Esophagus muscularis mucosa (tissue), 4 donors: ENCODE measurements at places on chromosomes 2 and 18. TPM values are rescaled to one million over a fixed set of nuclear protein-coding genes. Genes with fewer than 3 reads are reported as not detected.

DNA sequence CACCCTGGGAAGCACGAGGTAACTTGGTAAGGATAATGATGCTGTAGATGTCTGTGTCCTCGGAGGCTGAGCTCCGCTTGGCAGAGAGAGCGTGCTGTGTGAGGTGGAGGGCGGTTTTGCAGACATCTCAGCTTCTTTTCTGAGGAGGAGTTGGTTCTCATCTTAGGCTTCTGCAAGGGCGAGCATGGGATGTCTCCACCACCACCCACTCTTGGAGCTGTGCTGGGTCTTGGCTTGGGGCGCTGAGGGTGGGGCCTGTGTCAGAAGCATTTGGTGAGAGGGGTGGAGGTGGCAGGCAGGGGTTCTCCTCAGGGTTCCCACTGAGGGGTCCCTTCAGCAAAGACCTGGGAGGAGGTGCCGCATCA is 9.2 kb downstream of the OXER1 start:
- no peak overlapping the region for H3K27ac ChIP-seq
- no peak for DNase-seq
- H3K4me3 ChIP-seq, result no peak overlapping the region
- peaks cover 11% of the 10 kb centered on the region for H3K4me1 ChIP-seq
- H3K27me3 ChIP-seq, result no peaks in the 10 kb centered on the region
- H3K36me3 ChIP-seq, result peaks cover 26% of the 10 kb centered on the region

DNA sequence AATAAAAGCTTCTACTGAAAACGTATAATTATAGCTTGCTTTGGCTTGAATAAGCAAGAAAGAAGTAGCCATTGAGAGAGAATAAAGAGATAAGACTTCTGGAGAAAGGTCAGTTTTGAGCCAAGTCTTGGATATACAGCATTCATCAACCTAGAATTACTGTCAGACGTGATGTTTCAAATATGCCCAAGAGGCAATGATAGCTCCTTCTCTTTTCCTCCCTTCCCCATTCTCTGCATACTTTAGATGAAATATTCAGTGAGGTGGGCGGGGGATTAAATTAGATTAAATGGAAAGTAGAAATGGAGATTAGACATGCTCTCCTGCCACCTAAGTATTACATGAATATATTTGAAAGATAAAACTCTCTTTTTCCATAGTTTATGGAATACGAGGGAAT is 8.7 kb downstream of the ANTXR1 start:
- H3K27ac ChIP-seq, result no peak overlapping the region
- H3K4me3 ChIP-seq, result no peak overlapping the region
- DNase-seq, result no peak
- no peaks in the 10 kb centered on the region for H3K27me3 ChIP-seq

DNA sequence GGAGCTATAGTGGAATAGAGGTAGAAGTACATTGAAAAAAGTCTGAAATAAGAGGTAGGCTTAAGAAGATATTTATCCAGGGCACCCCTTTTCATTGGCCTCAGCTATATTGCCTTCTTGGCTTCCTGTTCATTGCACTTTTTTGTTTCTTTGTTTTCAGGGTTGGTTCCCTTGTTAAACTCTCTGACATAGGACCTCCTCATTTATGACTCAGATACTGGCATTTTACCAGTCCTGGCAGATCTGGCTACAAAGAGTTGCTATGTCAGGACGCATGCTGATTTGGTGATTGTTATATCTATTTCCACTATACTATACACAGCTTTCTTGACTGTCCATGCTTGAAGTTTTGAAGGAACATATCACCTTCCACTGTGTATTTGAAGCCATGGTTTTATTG is 60.0 kb downstream of the GCA start:
- H3K27ac ChIP-seq, result no peak overlapping the region
- no peak overlapping the region for H3K4me3 ChIP-seq
- no peak for DNase-seq
- no peaks in the 10 kb centered on the region for H3K36me3 ChIP-seq
- H3K4me1 ChIP-seq, result peaks cover 18% of the 10 kb centered on the region

DNA sequence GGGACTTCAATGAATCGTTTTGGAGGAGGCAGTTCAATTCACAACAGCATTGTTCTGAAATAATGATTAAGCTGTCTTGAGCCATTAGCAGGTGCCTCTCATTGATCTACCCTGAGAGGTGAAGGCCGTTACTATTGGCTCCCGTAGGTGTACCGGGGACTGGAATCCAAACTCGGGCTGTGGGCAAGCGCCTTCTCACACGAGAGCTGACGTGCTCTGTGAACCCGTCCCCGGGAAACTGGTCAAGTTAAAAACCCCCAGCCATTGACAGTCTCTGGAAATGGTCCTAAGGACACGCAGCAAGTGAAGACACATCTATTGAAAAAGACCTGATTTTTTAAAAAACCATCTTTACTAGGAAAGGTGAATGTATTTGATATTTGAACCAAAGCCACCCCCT is 8.1 kb upstream of the NFATC1 start:
- H3K27ac ChIP-seq, result no peak overlapping the region
- no peak overlapping the region for H3K4me3 ChIP-seq
- H3K4me1 ChIP-seq, result peaks cover 16% of the 10 kb centered on the region
- H3K27me3 ChIP-seq, result no peaks in the 10 kb centered on the region
- no peak for DNase-seq
- no peaks in the 10 kb centered on the region for H3K36me3 ChIP-seq

DNA sequence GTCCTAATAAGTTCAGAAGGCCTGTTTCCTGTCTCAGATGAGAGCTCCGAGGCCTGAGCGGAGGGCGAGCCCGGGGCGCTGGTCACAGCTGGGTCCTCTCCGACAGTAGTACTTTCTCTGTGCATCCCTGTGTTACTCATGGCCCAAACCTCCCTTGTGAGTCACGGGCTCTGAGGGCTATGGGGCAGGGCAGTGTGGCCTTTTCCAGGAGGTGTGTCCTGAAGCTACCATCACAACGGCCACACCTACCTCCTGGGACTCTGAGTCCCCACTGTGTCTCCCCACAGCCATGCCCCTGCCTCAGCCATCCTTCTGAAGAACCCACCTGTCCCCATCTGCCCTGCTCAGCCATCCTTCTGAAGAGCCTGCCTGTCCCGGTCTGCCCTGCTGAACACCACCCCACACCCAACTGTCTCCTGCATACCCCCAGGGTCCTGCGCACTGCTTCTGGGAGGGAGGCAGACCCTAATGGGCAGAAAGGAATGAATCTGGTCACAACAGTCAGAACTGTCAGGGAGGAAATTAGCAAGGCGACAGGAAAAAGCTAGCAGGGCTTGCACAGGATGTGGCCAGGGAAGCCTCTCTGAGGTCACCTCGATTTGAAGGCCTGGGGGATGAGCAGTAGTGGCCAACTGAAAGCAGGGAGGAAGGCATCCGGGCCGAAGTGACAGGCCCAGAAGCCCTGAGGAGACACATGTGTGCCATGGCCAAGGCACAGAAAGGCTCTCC is 145.4 kb upstream of the RIOK3 start:
- no peaks in the 10 kb centered on the region for H3K27me3 ChIP-seq
- H3K4me3 ChIP-seq, result no peak overlapping the region
- H3K36me3 ChIP-seq, result no peaks in the 10 kb centered on the region
- DNase-seq, result no peak
- H3K27ac ChIP-seq, result no peak overlapping the region

GRCh38 chr2:96260387-96261260 is 5.2 kb downstream of the TMEM127 start:
- H3K36me3 ChIP-seq, result peaks cover 7% of the 10 kb centered on the region
- DNase-seq, result no peak
- H3K27ac ChIP-seq, result peak overlapping the region; percentile 79
- H3K4me3 ChIP-seq, result peak overlapping the region; percentile 19

- no peak overlapping the region for H3K4me3 ChIP-seq
- peaks cover 10% of the 10 kb centered on the region for H3K4me1 ChIP-seq
- no peak for DNase-seq
- H3K27ac ChIP-seq, result no peak overlapping the region
- no peaks in the 10 kb centered on the region for H3K36me3 ChIP-seq
Measured at GRCh38 chr2:54342603-54343002, 86.6 kb upstream of the TSPYL6 start.

DNA sequence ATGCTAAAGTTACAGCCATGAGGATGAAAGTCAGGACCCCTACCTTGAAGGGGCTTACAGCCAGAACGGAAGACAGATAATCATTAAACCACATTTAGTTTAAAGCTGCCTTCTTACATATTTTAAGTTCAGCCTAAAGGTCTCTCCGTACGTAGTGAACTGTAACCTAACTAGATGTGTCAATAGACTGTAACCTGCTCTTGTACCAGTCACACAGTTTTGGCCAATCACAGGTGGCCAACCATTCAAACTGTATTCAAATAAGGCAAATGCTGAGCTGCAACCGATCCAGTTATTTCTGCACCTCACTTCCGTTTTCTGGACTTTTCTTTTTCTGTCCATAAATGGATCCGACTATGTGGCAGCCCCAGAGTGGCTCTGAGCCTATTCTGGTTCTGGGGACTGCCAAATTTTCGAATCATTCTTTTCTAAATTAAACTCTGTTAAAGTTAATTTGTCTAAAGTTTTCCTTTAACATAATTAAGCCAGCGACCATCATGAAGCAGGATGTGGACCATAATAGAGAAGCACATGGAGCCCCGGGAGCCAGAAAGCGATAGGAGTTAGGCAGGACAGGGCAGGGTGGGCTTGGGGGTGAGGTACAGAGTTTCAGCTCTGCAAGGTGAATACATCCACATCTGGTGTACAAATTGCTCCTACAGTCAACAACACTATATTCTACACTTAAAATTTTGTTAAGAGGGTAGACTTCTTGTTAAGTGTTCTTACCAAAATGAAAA is 48.4 kb upstream of the YPEL5 start:
- no peaks in the 10 kb centered on the region for H3K27me3 ChIP-seq
- no peaks in the 10 kb centered on the region for H3K36me3 ChIP-seq
- no peaks in the 10 kb centered on the region for H3K4me1 ChIP-seq

DNA sequence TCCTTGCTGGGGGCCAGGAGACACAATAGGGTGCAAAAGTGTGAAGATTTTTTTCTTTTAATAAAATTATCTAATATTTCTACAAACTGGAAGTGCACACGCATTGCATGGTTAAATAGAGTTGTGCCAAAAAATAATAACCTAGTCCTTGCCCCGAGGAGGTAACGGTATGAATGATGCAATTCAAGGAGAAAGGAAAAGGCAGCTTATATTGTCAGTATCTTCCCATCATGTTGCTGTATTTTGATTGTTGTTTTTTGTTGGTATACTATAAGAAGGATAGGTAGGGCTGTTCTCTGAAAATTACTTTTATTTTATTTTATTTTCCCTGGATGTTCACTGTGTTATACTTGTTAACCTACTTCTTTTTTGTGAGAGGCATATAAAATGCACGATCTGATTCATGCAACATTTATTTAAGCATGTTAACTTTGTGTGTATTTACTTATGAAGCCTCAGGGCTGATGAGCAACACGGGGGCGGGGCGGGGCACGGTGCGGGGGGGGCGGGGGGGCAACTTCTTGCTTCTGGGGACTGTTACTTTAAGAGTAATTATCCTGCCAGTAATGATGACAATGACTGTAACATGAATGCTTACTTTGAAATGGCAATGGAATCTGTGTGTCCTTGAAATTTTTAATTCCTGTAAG is 118.6 kb downstream of the AQP4 start:
- H3K27me3 ChIP-seq, result no peaks in the 10 kb centered on the region
- no peak overlapping the region for H3K27ac ChIP-seq
- no peaks in the 10 kb centered on the region for H3K4me1 ChIP-seq
- peak; percentile 17 for DNase-seq
- H3K4me3 ChIP-seq, result no peak overlapping the region
- H3K36me3 ChIP-seq, result no peaks in the 10 kb centered on the region

DNA sequence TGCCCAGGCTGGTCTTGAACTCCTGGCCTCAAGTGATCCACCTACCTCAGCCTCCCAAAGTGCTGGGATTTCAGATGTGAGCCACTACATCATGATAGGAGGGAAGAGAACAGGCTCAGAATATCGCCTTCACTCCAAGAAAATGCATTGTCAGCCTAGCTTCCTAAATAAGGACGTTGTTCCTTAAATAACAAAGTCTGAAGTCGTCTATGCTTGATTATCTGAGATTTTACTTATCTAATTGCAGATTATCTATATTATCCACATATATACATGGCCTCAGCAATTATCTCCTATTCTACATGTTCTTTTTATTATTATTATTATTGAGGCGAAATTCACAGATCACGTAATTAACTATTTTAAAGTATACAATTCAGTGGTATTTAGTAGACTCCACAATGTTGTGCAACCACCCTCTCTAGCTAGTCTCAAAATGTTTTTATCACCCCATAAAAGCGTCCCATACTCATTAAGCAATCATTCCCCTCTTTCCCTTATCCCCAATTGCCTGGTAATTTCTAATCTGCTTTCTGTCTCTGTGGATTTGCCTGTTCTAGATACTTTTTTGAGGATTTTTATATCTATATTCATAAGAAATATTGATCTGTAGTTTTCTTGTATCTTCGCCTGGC is 95.1 kb upstream of the RFX8 start:
- no peak overlapping the region for H3K4me3 ChIP-seq
- H3K27ac ChIP-seq, result no peak overlapping the region

DNA sequence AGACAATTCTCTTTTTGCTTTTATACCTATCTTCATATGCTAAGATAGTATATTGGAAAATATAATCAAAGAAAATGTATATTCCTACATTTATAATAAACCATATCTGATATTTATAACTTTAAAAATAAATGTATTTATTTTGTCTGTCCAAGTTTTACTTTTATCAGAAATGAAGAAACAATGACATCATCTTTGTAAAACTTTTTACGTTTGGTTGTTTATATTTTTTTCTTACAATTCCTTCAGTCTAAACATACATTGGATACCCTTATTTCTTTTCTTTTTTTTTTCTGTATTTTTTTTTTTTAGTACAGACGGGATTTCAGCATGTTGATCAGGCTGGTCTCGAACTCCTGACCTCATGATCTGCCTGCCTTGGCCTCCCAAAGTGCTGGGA is 1577.0 kb upstream of the SLC39A10 start:
- H3K27ac ChIP-seq, result no peak overlapping the region
- no peak overlapping the region for H3K4me3 ChIP-seq
- no peak for DNase-seq

DNA sequence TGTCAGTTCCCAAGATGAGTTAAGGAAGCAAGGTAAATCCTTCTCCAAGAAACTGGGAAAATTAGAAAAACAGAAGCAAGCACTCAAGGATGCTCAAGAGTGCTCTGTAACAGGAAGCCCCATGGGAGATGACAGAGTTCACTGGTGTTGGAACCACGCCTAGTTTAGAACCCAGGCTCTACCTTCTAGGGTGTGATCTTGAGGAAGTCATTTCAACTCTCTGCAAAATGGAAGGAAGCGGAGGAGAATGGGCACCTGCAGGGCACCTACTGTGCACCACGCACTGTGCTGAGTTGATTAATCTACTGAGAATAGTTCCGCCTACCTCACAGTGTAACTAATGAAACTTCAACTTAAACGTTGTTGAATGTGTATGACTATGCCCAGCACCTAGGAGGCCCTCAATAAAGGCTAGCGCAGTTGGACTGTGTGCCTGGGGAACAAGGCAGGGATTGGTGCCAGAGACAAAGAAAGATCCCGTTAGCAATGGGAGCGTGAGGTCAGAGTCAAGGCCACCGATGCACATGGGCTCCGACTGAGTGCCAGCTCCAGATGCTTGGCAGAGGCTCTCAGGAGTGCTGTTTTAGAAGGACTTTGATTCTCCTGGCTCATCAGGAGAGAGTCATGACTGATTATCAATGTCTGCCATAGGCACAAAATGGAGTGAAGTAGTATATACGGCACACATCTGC is 93.7 kb downstream of the MAPK4 start:
- peaks cover 85% of the 10 kb centered on the region for H3K4me1 ChIP-seq
- no peaks in the 10 kb centered on the region for H3K36me3 ChIP-seq
- no peak overlapping the region for H3K4me3 ChIP-seq

Gene TMEM169
- 0.50 TPM for total RNA-seq

Gene IL37
- not detected for total RNA-seq

Gene METAP1D
- total RNA-seq, result 3.8 TPM

Gene CDH19
- total RNA-seq, result 36.0 TPM
